ENCODE measurements at places on chromosomes 1 and 21.

- DNase-seq, result no peak
Observed at GRCh38 chr21:35850542-35851103, 209.7 kb downstream of the SETD4 start.

GRCh38 chr1:164495905-164496304 lies 63.1 kb upstream of the PBX1 start:
- no peak for DNase-seq

GRCh38 chr1:17045634-17046333 lies 8.0 kb downstream of the SDHB start:
- no peak for DNase-seq

DNA sequence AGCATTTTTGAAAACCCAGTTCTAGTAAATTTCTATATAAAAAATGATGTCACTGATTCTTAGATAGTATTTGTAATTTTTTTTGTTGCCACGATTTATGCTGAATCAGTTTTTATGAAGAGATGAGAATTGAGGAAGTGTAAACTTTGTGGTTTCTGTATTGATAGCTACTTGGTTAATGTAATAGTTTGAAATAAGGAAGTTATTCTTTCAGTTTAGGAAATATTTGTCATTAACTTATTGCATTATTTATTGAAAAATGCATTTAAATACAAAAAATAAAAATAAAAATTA lies 97.8 kb downstream of the ZFYVE9 start:
- peak; percentile 9 for DNase-seq

DNA sequence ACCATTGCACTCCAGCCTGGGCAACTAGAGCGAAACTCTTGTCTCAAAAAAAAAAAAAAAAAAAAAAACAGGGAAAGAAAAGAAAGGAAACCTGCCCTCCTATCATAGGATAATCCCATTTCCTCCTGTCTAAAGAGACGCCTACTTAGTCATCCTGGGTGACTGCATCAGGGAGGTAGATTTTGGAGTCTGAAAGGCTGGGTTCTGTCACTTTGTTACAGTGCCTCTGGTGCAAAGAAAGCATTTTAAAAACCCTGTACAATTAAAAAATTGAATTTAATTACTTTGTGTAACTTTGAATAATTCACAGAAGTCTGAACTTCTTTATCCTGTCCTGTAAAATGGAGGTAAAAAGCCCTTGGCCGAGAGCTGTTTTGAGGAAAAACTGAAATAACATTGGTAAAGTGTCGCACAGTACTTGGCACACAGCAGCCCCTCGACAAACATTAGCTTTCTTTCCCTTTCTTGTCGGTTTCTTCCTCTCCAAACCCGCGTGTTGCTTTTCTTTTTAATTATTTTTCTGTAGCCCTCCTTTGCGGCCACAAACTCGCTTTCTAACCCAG lies 657 bp upstream of the HDAC1 start:
- DNase-seq, result no peak

DNA sequence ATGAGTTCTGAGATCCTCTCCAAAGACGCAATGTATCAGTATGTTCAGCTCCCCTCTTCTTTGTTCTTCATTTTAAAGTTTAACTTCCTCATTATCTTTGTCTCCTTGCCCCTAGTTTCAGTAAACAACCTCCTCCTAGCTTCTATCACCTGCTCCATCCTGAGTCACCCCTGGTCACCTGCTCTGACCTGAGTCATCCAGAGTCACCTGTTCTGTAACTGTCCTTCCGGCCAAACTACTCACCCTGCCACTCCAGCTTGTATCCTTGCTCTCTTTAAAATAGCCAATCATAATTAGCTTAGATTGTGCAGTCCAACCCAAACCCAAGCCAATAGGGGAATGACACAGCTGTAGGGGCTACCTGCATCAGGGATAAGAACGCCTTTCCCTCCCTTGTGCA lies 332.0 kb downstream of the OLFM3 start:
- DNase-seq, result no peak

- no peak for DNase-seq
Observed at GRCh38 chr21:44913425-44914175, 7.1 kb downstream of the ITGB2 start.

GRCh38 chr1:29639156-29639736 lies 402.9 kb downstream of the PTPRU start:
- no peak for DNase-seq
